HTR-8/SVneo (cell line): ENCODE measurements at places on chromosomes 4 and X.

DNA sequence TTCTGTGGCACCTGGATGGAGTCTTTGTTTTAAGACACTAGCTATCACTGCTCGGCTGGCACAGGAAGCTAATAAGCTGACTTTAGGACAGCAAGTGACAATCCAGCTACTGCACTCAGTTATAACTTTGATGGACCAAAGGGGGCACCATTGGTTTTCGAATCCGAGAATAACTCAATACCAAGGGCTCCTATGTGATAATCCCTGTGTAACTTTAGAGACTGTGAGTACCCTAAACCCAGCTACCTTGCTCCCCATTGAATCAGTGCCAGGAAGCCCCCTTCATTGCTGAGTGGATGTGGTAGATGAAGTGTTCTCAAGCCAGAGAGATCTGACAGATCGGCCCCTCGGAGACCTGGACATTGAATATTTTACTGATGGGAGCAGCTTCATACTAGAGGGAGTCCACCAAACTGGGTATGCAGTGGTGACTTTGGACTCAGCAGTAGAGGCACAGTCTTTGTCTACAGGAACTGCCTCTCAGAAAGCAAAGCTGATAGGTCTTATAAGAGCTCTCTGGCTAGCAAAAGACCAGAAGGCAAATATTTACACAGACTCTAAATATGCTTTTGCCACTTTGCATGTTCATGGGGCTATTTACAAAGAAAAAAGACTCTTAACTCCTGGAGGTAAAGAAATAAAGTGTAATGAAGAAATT is 35.5 kb upstream of the UGT2B7 start:
- DNase-seq: no peak

- no peak for DNase-seq
Measured at GRCh38 chr4:88285235-88285653, 883 bp upstream of the PPM1K start.

DNA sequence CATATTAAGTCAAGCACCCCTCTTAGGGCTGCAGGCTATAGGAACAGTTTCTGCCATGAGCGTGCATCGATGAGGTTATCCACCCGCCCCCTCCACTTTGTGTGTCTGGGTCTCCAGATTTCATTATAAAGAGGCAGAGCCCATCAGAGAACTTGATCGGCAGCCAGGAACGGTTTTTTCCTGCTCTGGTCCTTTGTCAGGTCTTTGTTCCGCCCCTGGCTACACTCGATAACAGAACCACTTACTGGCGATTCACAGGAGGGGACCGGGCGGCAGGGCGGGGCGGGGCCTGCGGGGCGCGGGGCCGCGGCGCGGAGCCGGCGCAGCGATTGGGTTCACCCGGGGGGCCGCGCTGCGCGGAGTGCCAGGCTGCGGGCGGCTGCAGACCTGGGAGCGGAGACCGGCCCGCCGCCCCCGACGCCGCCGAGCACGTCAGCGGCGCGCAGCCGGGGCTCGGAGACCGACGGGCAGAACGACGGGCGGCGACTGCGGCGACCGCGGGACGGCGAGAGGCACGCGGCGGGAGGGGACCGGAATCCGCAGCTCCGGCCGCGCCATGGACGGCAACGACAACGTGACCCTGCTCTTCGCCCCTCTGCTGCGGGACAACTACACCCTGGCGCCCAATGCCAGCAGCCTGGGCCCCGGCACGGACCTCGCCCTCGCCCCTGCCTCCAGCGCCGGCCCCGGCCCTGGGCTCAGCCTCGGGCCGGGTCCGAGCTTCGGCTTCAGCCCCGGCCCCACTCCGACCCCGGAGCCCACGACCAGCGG is at the start of gene SLC10A4:
SLC10A4 (plus strand) TSS at position 338 of the 771 bp plus-strand sequence; CDS start at position 557, 219 bp downstream.
- DNase-seq: peak; percentile 23

DNA sequence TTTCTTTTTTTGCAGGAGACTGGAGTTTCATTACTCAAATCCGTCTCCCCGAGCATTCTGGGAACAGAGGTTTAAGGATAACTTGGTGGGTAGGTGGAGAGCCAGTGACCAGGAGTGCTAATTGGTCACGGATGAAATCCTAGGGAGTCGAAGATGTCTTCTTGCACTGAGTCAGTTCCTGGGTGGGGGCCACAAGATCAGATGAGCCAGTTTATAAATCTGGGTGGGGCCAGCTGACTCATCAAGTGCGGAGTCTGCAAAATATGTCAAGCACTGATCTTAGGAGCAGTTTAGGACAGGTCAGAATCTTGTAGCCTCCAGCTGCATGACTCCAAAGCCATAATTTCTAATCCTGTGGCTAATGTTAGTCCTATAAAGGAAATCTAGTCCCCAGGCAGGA is 741.3 kb downstream of the PCDH7 start:
- no peak for DNase-seq

DNA sequence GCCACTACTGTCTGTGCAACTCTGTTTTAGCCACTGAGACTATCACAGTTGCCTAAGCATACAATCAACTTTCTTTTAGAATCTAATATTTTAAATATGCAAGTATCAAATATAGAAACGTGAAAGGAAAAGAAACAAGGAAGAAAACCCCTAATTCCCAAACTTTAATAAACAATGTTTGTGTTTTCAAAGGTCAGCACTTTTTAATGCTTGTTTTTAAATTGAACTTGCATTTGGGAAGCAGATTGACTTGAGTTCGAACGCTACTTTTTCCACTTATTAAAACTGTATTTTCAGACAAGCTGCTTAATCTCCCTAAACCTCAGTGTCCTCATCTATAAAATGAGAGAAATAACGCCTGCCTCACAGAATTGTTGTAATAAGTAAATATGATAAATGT is 185.8 kb upstream of the GPC4 start:
- DNase-seq: no peak

DNA sequence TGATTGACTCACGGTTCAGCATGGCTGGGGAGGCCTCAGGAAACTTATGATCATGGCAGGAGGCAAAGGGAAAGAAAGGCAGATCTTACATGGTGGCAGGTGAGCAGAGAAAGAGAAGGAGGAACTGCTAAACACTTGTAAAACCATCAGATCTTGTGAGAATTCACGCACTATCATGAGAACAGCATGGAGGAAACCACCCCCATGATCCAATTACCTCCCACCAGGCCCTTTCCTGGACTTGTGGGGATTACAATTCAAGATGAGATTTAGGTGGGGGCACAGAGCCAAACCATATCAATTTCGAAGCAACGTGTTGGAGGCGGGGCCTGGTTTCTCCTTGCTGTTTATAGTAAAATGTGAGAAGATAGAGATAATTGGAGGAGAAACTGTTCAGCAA is 167.4 kb downstream of the GABRB1 start:
- no peak for DNase-seq

DNA sequence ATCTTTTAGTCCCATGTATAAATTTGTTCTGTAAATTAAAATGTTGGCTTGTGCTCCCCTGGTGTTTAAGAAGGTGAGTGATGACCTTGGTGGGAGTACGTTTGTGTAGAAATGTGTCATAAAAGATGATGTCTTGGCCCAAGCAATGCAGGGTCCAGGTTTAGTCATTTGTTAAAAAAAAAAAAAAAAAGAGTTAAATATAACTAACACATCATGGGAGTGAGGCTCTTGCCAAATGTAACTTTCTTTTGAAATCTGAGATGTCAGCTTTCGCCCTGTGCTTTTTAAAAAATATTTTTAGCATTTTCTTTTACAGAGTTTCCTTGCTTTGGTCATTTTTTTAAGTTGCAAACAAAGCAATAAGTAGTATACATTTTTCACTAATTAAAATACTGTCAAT is 135.6 kb downstream of the FBXO8 start:
- DNase-seq: no peak

GRCh38 chr4:31175242-31175910 is 455.2 kb downstream of the PCDH7 start:
- no peak for DNase-seq

- no peak for DNase-seq
Measured at GRCh38 chr4:146545102-146545501, 23.4 kb upstream of the SLC10A7 start.

DNA sequence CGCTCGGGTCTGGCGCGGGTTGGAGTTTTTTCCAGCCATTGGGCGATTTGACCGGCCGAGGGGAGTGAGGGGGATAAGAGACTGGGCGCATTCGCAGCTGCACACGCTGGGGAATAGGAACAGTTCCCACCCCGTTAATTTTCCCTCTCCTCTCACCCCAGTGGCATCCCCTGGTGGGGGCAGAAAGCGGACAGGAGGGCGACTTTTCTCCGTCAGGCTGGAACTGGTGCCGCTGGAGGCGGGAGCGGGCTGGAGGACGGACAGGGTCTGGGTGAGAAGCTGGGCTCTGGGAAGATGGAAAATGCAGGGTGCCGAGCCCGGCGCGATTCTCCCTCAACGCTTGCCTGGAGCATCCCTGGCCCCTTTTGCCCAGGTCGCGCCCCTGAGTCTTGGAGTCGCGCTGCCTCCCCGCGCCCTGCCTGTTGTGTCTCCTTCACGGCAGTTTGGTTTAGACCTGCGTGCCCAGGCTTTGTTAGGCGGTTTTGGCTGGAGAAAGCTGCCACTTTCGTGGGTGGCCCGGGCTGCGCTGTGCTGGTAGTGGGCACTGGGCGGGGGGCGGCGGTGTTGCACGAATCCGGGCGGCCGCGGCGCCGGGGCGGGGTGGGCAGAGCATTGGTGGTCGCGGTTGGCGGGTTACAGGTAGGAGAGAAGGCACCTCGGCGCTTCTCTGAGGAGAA is 2.0 kb downstream of the ADGRL3 start:
- peak; percentile 2 for DNase-seq

DNA sequence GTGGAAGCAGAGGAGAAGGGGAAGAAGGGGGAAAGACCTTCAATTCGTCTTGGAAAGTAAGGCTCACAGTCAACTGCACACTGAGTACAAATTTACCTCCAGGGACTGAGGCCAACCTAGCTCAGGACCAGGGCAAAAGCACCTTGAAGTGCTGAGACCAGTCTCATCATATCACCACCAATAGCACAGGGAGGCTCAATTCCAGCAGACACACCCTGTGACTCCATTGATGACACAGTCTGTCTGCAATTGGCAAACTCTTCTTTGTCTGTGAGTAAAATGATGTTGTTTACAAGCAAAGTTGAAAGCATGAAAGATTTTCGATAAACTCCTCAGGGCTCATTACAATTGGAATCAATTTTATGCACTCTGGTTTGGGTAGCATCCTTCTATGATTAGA is 32.3 kb downstream of the TRIML1 start:
- no peak for DNase-seq

DNA sequence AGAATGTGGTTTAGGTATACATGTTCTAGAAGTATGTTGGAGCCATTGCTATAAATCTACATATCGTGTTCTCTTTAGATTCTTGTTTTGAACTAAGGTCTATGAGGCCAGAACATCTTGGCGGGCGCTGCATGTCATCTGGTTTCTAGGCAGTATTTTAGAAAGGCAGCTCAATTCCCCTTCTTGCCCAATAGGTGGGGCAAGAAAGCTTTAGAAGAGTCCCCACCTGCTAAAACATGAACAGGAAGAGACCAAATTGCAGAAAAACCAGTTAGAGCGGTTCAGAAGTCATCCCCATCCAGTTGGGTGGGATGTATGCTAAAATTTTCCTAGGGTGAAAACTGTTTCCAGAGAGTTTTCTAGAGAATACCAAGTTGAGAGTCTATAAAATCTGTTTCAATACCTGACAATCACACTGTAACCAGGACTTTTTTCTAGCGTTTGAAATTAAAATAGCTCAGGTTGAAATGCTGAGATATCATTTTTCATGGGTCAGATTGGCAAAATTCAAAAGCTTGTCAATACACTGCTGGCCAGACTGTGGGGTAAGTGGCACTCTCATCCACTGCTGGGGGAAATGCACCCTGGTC is 17.5 kb upstream of the SH3KBP1 start:
- peak; percentile 58 for DNase-seq

DNA sequence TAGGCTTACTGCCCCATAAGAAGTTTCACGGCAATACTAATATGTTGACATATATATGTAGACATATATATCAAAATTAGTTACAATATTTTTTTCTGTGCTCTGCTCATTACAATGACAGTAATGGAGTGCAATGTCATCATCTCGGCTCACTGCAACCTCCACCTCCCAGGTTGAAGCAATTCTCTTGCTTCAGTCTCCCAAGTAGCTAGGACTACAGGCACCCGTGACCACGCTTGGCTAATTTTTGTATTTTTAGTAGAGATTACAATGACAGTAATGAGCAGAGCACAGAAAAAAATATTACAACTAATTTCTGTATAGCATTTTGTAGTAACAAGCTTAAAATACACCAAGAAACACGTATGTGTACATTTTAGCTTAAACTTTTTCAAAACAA is 7.6 kb downstream of the EIF4E start:
- DNase-seq: no peak

- DNase-seq: no peak
Measured at GRCh38 chrX:68086709-68087108, 346.6 kb downstream of the OPHN1 start.

DNA sequence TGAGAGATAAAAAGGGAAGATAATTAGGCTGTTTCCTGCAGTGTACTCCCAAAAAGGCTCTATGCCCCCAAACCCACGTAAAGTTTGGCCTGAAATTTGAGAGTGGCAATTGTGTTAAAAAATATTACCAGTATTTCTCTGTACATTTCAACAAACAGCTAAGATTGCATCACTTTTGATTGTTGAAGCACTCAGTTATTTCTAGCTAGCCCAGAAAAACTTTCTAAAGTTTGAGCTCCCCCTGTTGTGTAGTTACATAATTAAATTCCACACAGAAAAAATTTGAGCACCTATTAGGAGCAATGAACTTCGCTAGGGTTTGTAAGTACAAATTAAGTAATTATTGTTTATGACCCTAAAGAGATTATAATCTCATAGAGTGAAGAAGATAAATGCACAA is 109.4 kb downstream of the DLG3 start:
- peak; percentile 33 for DNase-seq

- no peak for DNase-seq
Measured at GRCh38 chrX:154751203-154751668, 359 bp upstream of the GAB3 start.

- no peak for DNase-seq
Measured at GRCh38 chr4:47786958-47787370, 50.9 kb downstream of the CORIN start.

DNA sequence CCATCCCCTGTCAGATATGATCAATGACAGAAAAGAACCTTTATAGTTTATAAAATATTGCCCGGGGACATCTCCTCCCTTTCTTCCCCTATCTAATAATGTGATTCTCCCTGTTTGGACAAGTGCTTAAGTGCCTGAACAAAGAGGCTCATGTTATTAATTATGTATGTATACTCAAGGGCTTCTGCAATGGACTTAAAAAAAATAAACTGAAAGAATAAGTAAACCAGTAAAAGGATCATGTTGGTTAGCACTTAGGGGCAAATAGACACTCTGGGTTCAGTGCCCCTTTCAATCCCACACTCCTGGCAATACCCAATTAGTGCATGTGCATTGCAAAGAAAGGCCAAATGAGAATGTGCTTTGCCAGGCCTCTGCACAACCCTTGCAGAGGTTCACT is 30.7 kb upstream of the RPS6KA6 start:
- no peak for DNase-seq
